ENCODE measurements at places on chromosomes 3 and 15. TPM values are rescaled to one million over a fixed set of nuclear protein-coding genes. Genes with fewer than 3 reads are reported as not detected.

- H3K27me3 ChIP-seq: no peaks in the 10 kb centered on the region
- no peak for DNase-seq
- H3K27ac ChIP-seq: no peak overlapping the region
- no peak overlapping the region for H3K4me3 ChIP-seq
- H3K4me1 ChIP-seq: no peaks in the 10 kb centered on the region
- no peaks in the 10 kb centered on the region for H3K36me3 ChIP-seq
These were observed 52.9 kb upstream of the TBL1XR1 start for GRCh38 chr3:177250151-177250550.

Gene SLC9C1
- 0.66 TPM for total RNA-seq

Gene PODXL2
- total RNA-seq: 12.5 TPM

GRCh38 chr15:70799667-70800450 lies 36.5 kb upstream of the UACA start:
- no peak overlapping the region for H3K4me3 ChIP-seq
- H3K27ac ChIP-seq: no peak overlapping the region
- H3K4me1 ChIP-seq: no peaks in the 10 kb centered on the region
- H3K27me3 ChIP-seq: no peaks in the 10 kb centered on the region
- H3K36me3 ChIP-seq: no peaks in the 10 kb centered on the region

Gene RSRC1
- 39.4 TPM for total RNA-seq

Gene CP
- 0.84 TPM for total RNA-seq

GRCh38 chr3:132071043-132071442 lies 36.2 kb upstream of the CPNE4 start:
- no peaks in the 10 kb centered on the region for H3K36me3 ChIP-seq
- H3K27me3 ChIP-seq: peaks cover 3% of the 10 kb centered on the region
- DNase-seq: no peak
- H3K4me3 ChIP-seq: no peak overlapping the region

GRCh38 chr15:82697735-82698407 lies 11.8 kb downstream of the AP3B2 start:
- peaks cover 4% of the 10 kb centered on the region for H3K36me3 ChIP-seq
- no peak for DNase-seq
- H3K27ac ChIP-seq: no peak overlapping the region
- peaks cover 3% of the 10 kb centered on the region for H3K4me1 ChIP-seq
- H3K27me3 ChIP-seq: no peaks in the 10 kb centered on the region

GRCh38 chr3:115146032-115146417 lies 1.1 kb downstream of the ZBTB20 start:
- H3K4me3 ChIP-seq: peak overlapping the region; percentile 88
- H3K27me3 ChIP-seq: no peaks in the 10 kb centered on the region
- H3K36me3 ChIP-seq: no peaks in the 10 kb centered on the region
- H3K4me1 ChIP-seq: no peaks in the 10 kb centered on the region

GRCh38 chr3:47794544-47794943 lies 8.4 kb upstream of the DHX30 start:
- DNase-seq: no peak
- no peak overlapping the region for H3K27ac ChIP-seq
- no peaks in the 10 kb centered on the region for H3K36me3 ChIP-seq
- H3K4me3 ChIP-seq: no peak overlapping the region
- no peaks in the 10 kb centered on the region for H3K27me3 ChIP-seq

DNA sequence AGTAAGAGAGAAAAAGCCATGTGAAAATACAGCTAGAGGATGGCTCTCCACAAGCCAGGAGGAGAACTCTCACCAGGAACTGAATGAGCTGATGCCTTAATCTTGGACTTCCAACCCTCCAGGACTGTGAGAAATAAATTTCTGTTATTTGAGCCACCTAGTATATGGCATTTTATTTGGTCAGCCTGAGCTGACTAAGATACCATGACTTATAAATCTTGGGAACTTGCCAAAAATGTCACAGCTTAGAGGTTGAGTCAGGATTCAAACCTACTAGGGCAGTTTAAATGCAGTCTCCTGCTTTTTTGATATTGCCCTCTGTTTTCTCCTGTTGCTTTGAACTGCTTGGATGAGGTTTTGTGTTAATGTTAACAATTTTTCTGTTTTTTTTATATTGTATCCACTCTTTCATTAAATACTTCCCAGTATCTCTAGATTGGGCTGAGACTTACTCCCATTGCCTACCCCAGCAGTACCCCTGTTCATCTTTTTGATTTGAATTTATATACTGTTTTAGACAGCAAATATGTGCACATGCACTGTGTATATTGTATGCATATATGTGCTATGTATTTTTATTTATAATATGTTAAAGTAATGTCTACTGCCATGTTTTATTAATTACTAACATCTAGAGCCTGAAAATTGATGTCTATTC lies 1223.2 kb downstream of the OTOL1 start:
- peaks cover 6% of the 10 kb centered on the region for H3K4me1 ChIP-seq
- H3K27me3 ChIP-seq: no peaks in the 10 kb centered on the region
- no peaks in the 10 kb centered on the region for H3K36me3 ChIP-seq
- no peak overlapping the region for H3K4me3 ChIP-seq
- no peak overlapping the region for H3K27ac ChIP-seq
- DNase-seq: no peak

DNA sequence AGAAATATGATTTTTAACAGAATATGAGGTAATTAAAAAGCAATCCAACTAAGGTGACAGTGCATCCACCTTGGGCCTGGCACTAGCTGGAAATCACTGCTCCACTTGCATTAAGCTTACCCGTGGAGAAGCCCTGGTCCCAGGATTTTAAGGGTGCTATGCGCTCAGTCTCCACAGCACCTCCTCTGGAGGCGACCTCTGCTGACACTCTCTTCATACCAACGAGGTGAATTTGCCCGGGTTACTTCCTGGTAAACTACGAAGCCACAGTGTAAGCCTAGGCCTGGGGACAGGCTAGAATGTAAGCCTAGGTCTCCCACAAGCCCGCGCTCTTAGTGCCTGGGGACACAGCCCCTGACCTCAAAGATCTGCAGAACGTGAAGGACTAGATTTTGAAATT lies 793 bp downstream of the APOD start:
- H3K27ac ChIP-seq: no peak overlapping the region
- H3K4me1 ChIP-seq: no peaks in the 10 kb centered on the region
- H3K4me3 ChIP-seq: no peak overlapping the region

Gene NPAP1
- total RNA-seq: 0.14 TPM

DNA sequence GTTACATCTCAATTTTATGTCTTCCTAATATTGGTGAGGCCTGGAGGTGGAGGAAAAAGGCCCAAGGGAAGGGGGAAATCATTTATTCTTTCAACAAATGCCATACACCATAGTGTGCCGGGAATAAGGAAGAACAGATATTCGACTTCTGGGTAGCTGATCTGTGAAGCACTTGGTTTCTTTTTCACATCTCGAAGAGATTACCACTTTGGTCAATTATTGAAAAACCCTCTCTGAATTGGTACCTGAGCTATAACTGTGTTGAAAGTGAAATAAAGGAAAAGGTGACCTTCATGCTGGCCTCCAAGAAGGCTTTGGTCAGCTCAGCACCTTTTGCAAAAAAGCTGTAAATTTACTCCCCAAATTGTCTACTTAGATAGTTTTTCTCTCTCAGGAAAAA lies 14.2 kb upstream of the MB21D2 start:
- no peak overlapping the region for H3K4me3 ChIP-seq
- H3K4me1 ChIP-seq: peaks cover 10% of the 10 kb centered on the region
- H3K36me3 ChIP-seq: no peaks in the 10 kb centered on the region
- no peak for DNase-seq
- no peaks in the 10 kb centered on the region for H3K27me3 ChIP-seq
- no peak overlapping the region for H3K27ac ChIP-seq

- H3K27ac ChIP-seq: no peak overlapping the region
- H3K27me3 ChIP-seq: no peaks in the 10 kb centered on the region
- DNase-seq: no peak
- no peaks in the 10 kb centered on the region for H3K36me3 ChIP-seq
These were observed 326.3 kb upstream of the NR2E3 start for GRCh38 chr15:71484080-71484479.

Gene MITF
- total RNA-seq: 3.9 TPM

DNA sequence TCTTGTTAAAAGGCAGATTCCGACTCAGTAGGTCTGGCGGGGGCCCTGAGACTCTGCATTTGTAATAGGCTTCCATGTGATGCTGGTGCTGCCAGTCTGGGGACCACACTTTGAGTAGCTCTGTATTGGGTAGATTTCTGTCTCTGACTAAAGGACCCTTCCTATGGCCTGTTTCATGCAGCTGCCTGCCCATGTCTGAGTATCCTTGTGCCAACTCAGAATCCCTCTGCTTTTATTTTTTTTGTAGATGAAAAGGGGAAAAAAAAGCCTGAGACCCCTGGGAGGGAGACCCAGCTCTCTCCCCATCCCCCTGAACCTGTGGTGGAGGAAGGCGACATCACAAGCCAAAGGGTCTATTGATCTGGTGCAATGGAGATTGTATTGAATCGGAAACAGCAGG lies 81.9 kb downstream of the EBLN2 start:
- H3K36me3 ChIP-seq: no peaks in the 10 kb centered on the region
- H3K27me3 ChIP-seq: no peaks in the 10 kb centered on the region
- DNase-seq: no peak
- peaks cover 8% of the 10 kb centered on the region for H3K4me1 ChIP-seq
- no peak overlapping the region for H3K4me3 ChIP-seq
- H3K27ac ChIP-seq: peak overlapping the region; percentile 65

GRCh38 chr3:10007126-10007782 lies 19.0 kb upstream of the FANCD2 start:
- H3K27me3 ChIP-seq: no peaks in the 10 kb centered on the region
- no peak overlapping the region for H3K4me3 ChIP-seq
- peaks cover 17% of the 10 kb centered on the region for H3K36me3 ChIP-seq

GRCh38 chr15:75352186-75353080 lies 5.6 kb downstream of the NEIL1 start:
- no peaks in the 10 kb centered on the region for H3K4me1 ChIP-seq
- peaks cover 6% of the 10 kb centered on the region for H3K36me3 ChIP-seq
- DNase-seq: no peak
- H3K27ac ChIP-seq: no peak overlapping the region

GRCh38 chr3:62803276-62803675 lies 71.9 kb downstream of the CADPS start:
- H3K4me1 ChIP-seq: peaks cover 8% of the 10 kb centered on the region
- H3K27me3 ChIP-seq: no peaks in the 10 kb centered on the region
- no peak overlapping the region for H3K27ac ChIP-seq
- DNase-seq: peak; percentile 47
- H3K4me3 ChIP-seq: no peak overlapping the region
- H3K36me3 ChIP-seq: no peaks in the 10 kb centered on the region

Gene GOLGA8O
- 0.67 TPM for total RNA-seq

GRCh38 chr3:134373271-134374104 lies 759 bp downstream of the AMOTL2 start:
- H3K4me3 ChIP-seq: peak overlapping the region; percentile 88
- peak; percentile 90 for DNase-seq
- H3K4me1 ChIP-seq: peaks cover 34% of the 10 kb centered on the region
- H3K27ac ChIP-seq: peak overlapping the region; percentile 100
- no peaks in the 10 kb centered on the region for H3K27me3 ChIP-seq

GRCh38 chr15:33586786-33587697 lies 276.3 kb downstream of the RYR3 start:
- no peaks in the 10 kb centered on the region for H3K36me3 ChIP-seq
- no peak overlapping the region for H3K27ac ChIP-seq
- DNase-seq: no peak
- no peaks in the 10 kb centered on the region for H3K4me1 ChIP-seq
- no peak overlapping the region for H3K4me3 ChIP-seq
- no peaks in the 10 kb centered on the region for H3K27me3 ChIP-seq

DNA sequence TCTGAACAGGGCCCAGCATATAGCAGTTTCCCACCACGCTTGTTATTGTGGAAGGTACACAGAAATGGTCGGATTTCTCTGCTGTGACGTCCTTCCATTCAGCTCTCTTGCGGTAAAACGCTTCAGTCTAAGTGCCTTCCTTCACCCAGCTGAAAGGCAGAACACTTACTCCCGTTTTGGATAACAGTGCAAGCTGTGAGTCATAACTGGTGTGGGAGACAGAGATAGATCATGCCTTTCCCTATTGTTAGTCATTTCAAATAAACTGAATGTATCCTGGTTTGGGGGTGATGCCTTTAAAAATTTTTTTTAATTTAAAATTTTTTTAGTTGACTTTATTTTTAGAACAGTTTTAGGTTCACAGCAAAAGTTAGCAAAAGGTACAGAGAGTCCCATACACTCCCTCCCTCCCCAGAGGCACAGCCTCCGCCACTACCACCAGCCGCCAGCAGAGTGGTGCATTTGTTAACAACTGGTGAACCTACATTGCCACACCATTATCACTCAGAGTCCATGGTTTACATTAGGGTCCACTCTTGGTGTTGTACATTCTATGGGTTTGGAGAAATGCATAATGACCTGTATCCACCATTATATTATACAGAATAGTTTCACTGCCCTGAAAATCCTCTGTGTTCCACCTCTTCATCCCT lies 94.9 kb upstream of the NSMCE3 start:
- DNase-seq: peak; percentile 73
- no peaks in the 10 kb centered on the region for H3K36me3 ChIP-seq
- H3K27ac ChIP-seq: no peak overlapping the region
- no peaks in the 10 kb centered on the region for H3K27me3 ChIP-seq
- H3K4me3 ChIP-seq: no peak overlapping the region

DNA sequence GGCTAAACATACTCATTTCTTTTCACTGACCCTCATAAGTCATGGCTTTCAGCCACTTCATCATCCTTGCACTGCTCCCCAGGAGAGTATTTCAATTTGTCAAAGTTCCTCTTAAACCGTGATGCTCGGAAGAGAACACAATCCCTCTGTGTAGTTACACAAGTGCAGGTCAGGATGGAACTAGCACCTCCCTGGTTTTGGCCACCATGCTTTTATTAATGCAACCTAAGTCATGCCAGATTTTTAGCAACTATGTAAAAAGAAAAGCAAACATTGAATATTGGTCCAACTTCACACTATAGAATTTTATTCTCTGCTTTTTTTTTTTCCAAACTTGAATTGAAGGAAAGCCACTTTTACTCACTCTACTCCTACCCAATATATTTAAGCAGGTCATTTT lies 45.2 kb downstream of the CNTN6 start:
- no peak overlapping the region for H3K4me3 ChIP-seq
- H3K27ac ChIP-seq: no peak overlapping the region
- no peak for DNase-seq
- H3K36me3 ChIP-seq: no peaks in the 10 kb centered on the region
- no peaks in the 10 kb centered on the region for H3K27me3 ChIP-seq

DNA sequence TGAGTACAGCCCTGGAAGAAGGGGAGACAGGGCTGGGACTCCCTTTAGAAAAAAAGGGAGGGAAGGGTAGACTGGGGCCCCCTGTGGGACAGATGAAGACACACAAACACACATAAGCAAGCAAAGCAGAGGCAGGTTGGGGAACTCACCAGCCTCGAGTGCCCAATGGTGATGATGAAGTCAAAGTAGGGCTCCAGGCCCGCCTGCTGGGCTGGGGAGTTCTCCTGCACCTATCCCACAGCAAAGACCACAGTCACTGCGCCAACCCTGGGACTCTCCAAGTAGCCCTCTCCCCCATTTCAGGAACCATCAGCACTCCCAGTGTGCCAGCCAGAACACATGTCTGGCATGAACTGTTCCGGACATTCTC lies 4.1 kb downstream of the GORASP1 start:
- peaks cover 5% of the 10 kb centered on the region for H3K36me3 ChIP-seq
- no peak overlapping the region for H3K4me3 ChIP-seq
- peak; percentile 69 for DNase-seq
- H3K27me3 ChIP-seq: no peaks in the 10 kb centered on the region
- no peak overlapping the region for H3K27ac ChIP-seq

Data from endodermal cell (in vitro differentiated cells).